Fibroblast of skin of right biceps (primary cell): ENCODE measurements at places on chromosomes 1 and 21.
A peak's percentile ranks its signal among the peaks of the same experiment; 100 is the strongest.

GRCh38 chr1:211520641-211521040, 28.7 kb upstream of the RD3 start:
- no peak for DNase-seq

DNA sequence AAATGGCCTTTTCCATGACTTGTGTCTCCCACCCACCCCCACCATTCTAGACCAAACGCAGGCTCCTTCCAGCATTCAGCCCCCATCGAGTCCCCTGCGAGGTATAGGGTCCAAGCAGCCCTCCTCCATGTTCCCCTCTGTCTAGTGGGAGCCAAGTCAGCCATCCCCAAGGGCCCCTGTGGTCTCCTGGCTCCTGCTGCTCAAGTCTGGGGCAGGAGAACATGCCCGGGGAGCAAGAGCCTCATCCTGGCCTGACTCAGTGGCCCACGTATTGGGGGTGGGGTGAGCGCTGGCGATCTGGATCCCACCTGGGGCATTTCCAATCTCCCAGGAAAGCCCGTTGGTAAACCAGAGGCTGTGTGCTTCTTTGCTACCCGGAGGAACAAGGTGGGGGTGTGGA, 4.1 kb upstream of the PRDM16 start:
- DNase-seq: no peak

DNA sequence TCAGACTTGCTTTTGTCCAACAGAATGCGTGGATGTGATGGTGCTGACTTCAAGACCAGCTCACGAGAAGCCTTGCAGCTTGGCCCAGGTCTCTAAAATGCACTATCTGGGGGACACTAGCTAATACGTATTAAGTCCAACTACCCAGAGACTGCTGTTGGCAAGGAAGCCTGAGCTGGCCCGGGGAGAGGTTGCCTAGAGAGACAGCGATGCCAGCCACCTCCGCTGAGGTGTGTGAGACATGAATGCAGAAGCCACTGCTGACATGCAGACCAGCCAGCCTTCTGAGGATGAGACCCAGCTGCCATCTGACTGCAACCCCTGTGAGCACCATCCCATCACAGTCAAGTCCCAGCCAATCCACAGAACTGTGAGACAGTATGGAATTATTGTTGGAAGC, 32.5 kb downstream of the THAP3 start:
- no peak for DNase-seq

- no peak for DNase-seq
Measured at GRCh38 chr1:25074351-25075227, 144.5 kb upstream of the RUNX3 start.

GRCh38 chr1:226111098-226111882, 48.8 kb downstream of the H3-3A start:
- no peak for DNase-seq

- no peak for DNase-seq
Measured at GRCh38 chr1:46611691-46612221, 4.9 kb downstream of the MOB3C start.

DNA sequence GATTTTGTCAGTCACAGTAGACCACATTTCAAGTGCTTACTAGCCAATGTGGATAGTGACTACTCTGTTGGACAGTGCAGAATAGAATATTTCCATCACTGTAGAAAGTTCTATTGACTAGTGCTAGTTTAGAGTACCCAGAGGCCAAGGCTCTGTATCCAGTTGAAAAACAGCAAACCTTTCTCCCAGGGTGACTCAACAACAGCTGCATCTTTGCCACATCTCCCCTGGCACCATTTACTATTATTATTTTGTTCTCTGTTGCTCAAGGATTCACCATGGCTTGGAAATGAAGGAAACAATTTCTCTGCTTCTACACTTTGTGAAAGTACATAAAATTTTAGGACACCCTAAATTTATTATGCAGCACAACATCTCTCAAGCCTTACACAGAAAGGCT, 85.3 kb upstream of the WDR26 start:
- DNase-seq: no peak

DNA sequence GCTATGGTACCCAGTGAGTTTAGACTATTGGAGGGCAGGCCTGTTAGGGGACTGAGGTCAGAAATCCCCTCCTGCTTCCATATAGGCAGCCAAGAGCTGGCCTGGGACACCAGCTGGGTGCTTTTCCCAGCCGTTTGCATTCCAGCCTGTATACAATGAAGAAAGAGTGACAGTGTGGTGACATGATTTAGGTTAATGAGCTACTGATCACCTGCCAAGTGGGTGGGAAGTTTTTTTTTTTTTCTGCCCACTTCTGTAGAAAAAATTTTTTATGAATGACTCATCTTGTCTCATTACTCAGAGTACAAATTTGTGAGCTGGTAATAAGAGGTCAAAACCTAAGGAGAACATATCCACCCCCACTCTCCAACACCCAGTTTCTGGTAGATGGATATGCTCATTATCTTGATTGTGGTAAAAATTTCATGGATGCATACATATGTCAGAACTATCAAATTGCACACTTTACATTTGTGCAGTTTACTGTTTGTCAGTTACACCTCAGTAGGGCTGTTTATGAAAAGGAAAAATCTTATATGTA, 16.4 kb upstream of the CGN start:
- DNase-seq: peak; percentile 84

DNA sequence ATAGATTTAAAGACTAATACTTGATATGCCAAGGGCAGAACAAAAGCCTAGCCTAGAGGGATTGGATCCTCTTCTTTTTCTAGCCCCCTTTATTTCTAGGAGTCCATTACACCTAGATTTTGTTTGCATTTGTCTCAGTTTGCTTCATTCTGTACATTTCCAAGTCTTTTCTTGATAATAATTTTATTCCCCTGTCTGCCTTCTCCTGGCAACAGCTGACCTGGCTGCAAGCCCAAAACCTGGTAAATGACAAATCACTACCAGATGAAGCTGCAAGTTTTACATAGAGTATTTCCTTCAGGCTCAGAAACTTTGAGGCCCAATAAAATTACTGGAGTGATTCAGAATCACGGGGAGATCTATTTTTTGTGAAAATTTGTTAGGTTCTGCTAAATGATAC, 36.5 kb upstream of the LHX8 start:
- DNase-seq: peak; percentile 31

GRCh38 chr1:18722270-18722669, 91.6 kb downstream of the PAX7 start:
- no peak for DNase-seq

- DNase-seq: peak; percentile 91
Measured at GRCh38 chr1:119873135-119874015, 22.9 kb downstream of the ADAM30 start.

- no peak for DNase-seq
Measured at GRCh38 chr1:212930986-212931678, 19.2 kb upstream of the VASH2 start.

DNA sequence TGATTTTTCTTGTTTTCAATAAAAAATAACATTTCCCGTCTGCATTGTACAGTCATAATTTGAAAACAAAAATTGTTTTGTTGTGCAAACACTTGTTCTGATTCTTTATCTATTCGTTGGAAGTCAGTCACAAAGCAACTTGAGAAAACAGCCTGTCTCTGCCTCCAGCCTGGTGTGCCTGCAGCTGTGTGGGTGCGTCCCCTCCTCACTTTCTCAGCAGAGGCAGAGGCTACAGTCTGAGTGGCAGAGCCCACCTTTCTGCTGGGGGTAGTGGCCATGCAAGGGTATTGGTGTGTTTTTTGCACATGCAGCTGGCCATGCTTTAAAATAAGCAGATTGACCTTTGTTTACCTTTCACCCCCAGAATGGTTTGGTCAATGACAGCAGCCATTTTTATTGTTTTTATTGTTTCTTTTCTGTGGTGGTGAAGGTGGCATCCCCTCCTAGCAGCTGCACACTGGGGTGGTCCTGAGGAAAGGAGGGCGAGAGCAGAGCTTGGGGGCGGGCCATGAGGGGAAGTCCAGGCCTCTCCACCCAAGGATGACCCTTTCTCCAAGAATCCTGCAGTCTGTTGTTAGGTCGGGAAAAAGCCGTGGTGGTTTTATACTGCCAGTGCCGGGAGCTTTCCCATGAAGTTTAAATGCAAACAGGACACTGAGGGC, 159.6 kb downstream of the PCBP3 start:
- no peak for DNase-seq

- no peak for DNase-seq
Measured at GRCh38 chr1:154594811-154595210, 13.2 kb downstream of the ADAR start.

- no peak for DNase-seq
Measured at GRCh38 chr1:17304151-17304825, 3.7 kb upstream of the PADI4 start.

DNA sequence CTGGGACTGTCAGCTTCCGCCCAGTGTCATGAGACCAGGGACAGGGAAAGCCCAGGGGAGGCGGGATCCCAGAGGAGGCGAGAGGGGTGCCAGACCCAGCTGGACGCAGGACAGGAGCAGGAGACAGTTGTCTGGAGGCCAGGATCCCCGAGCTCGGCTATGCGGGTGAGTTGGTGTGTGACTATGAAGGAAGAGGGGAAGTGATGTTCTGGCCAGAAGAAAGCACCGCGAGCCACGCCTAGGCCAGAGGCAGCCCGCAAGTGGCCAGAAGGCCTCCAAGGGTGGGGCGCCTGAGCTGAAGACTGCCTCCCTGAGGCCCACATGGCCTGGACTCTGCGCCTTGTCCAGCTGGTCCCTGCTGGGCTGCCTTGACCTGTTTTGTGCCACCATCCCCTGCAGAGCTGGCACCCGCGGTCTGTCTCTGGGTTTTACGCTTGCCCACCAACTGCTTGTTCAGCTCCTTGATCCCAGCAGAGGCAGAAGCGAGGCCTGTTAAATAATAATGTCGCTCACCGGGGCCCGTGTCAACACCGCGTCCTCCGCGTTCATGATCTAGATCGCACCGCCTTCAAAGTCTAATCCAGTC, 85.2 kb upstream of the ACTL8 start:
- DNase-seq: no peak

- no peak for DNase-seq
Measured at GRCh38 chr1:22364764-22365163, 86.9 kb upstream of the ZBTB40 start.

- no peak for DNase-seq
Measured at GRCh38 chr1:32894681-32895080, 6.5 kb downstream of the TMEM54 start.

DNA sequence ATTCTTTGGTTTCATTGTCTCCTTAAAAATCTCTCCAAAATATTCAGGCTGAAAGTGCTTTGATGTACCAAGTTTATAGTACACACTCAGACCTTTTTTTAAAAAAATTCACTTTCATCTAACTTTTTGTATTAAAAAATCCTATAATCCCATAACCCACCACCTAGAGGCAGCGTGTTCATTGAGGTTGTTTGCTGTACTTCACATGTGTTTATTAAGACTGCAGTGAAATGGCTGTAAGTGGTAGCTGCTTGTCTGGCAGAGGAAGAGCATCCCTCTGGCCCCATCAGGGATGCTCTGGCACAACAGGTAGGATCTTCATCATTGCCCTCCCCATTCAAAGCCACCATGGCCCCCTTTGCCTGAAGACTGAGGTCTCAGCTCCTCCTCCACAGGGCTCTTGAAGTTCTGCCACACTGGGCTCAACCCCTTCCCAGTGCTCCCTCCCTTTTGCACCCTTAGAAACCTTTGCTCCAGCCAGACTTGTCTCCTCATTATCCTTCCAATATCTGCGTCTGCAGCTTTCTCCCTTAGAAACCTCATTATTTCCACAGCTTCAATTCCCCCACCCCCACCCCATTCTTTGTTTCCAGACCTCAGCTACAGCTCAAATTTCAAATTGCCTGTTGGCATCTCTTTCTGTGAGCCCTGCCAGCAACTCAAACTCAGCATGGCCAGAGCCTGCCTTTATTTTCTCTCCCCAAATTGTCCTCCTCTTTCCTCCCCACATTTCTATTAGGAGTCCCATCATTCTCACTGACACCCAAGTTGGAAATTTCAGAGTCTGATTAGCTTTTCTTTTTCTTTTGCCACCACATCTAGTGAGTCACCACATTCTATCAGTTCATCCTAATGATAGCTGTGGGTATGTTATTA, 369.6 kb upstream of the USP24 start:
- DNase-seq: peak; percentile 73

DNA sequence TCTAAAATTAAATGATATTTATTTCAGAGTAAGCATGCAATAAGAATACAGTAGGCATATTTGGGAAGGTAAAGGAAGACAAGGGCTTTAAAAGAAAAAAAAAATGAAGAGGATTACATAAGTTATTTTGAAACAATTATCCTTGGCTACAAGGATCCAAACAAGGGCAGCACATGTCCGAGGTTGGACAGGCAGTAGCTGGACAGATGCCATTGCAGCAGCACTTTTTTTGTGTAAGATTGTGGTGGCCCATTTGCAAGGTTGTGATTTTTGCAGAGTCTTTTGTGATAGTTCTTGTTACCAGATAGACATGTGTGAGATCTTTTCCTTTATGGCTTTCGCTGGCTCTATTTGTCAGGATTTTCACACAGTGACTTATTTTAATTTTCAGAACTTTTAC, 89.4 kb upstream of the COG2 start:
- no peak for DNase-seq

DNA sequence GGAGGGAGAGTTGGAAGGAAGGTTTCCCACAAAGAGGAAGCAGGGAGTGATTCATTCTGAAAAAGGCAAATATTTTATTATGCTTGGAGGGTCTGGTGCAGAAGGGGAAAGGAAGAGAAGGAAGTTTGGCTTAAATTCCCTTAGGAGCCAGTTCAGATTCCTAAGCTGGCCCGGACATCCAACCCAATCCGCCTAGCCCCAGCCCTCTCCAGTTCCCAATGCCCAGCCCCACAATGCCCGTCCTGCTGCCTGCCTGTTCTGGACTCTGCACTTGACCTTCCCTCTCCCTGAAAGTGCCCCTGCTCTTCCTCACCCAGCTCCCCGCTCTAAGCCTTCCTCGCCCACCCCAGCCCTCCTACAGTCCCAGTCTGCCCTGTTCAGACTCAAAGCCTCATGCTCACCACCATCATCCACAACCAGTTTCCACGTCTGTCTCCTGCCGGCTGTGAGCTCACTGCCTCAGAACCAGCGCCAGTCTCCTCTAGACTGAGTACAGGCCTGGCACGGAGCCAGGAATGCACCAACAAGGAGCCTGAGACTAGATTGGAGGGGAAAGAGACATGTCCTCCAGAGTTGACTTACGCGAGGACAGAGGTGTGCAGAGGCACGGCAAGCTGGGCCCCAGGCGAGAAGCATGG, 18.9 kb downstream of the CAPN2 start:
- DNase-seq: peak; percentile 79

- no peak for DNase-seq
Measured at GRCh38 chr1:210099921-210100320, 132.7 kb upstream of the SERTAD4 start.

GRCh38 chr1:114278430-114278829, 124.8 kb upstream of the SYT6 start:
- DNase-seq: no peak

DNA sequence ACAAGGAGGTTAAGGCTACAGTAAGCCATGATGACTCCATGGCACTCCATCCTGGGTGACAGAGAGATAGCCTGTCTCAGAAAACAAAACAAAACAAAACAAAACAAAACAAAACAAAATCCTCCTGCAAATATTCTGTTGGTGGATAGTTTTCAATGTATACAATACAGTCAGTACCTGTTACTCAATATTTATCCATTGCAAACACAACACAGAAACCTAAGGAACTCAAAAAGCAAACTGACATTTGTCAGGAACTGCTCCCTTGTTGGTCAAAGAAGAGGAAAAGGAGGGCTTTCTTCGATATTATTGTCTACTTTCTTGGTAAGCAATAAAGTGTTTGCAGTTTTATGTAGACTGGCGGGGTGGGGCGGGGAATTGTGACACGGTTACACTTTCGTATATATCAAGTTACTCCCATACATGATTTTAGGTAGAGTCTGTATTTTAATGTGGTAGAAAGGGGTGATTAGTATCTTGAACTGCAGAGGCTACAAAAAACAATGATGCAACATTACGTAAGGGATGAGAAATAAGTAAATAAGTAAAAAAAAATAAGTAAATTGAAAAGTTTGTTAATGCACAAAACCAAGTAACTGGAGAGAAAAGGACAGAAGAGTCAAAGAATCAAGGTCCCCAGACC, 31.8 kb downstream of the APP start:
- no peak for DNase-seq
